Putamen (tissue), 1 donor: ENCODE measurements at places on chromosomes 3 and 15.

DNA sequence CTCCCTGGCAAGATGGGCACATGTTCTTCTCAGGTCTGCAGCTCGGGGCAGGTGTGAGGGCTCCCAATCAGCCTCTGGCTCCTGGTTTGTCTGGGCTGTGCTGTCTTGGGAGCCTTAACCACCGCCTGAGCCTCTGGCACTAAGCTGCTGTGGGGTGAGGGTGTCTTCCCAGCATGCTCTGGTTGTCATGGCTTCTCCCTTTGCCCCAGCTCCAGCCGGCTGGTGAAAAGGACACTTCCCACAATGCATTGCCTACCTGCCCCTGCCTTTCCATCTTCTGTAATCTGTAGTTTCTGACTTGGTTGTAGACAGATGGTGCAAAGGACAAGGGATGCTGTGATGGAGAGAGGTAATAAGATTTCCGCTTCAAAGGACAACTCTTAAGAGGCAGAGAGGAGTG is 295.3 kb downstream of the TLE3 start:
- DNase-seq, result no peak

GRCh38 chr15:74444106-74445062 is 10.6 kb upstream of the SEMA7A start:
- no peak for DNase-seq

DNA sequence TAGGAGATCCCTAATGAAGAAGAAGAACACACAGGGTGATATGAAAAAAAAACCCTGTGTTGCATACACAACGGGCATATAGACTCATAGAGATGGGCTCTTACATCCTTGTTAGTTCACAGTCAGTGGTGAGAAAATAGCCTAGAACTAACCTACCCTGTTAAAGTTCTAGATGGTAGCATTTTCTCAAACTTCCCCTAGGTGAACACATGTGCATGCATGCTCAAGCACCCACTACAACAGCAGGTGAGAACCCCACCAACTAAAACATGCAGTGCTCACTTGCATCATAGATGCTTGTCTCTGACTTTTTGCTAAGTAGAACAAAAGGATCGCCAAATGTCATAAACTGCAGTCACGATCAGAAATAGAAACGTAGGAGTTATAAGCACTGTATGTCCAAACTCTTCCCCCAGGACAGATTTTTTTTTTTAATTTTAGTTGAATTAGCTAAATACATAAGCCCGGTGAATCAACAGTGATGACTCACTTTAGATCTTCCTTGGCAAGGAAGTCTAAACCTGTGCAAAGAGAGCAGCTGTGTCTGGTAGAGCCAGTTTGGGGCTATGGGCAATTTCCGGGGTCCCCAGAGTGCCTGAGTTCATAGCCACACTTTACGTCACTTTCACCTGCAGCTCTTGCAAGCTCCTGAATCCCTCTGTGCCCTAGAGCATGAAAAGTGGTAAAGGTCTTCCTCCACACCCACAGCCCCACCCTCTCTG is 96.2 kb upstream of the SEMA6D start:
- no peak for DNase-seq

DNA sequence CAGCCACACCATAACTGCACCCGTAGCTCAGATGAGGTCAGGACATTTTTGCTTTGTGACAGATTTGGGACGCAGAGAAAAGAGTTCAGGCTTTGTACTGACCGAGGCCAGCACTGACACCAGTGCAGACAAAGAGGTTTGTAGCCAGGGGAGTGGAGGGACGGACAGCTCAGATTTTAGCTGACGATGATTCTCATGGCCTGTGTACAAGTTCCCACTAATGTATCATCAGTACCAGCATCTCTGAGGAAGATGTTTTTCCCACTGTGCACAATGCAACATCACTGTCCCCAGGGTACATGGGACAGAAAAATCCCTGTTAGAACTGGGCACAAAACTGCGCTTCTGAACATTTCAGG is 112.7 kb downstream of the SLCO3A1 start:
- no peak for DNase-seq

DNA sequence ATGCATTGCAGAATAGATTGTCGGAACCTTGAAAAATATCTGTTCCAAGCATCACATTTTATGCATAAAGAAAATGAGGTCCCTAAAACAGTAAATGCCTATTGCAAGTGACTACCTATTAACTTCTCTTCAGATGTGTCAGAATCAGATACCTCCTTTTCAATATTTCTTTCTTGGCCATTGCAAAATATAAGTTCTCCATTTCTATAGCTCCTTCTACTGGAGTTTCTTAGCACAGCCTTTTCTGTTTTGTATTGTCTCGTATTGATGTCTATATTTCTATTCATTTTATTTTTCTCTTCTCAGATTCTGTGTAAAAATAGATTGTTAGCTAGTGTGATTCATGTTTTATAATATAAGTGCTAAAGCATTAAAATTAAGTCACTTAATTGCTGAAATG is 63.4 kb downstream of the PPARG start:
- DNase-seq, result no peak

DNA sequence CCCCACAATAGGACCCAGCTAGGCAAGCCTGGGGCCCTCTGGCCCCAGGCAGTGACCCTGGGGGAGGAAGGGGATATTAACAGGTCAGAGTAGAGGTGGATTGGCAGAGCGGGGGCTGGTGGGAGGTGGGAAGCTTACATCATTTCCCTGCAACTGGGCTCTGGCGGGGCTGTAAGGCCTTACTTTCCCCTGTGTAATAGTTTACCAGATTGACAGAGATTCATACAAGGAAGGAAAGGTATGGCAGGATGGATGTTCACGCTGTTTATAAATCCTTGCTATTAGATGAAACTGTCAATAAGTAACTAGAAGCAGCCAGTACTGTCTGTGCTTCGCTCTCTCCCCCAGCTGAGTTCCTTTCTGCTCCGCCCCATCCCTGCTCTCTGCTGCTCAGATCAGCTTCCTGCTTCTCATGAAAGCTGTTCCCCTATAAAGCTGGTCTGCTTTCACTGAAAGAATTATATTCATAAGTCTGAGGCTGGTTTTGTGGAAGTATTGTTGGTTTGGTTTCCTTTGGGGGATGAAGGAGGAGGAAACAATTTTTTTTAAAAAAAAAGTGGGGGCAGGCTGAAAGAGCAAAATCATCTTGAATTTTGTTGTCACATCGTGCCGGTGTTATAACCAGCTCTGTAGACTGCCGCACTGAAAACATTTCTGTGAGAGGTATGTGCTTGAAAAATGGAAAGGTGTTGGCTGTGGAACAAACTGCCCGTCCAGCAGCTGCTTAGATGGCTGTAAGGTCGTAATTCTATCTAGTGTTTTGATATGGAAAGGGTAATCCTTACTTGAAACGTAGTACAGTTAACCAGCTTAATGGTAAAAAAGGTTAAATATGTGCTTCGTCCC is 76.4 kb downstream of the BBX start:
- DNase-seq, result peak; percentile 55

- DNase-seq, result no peak
These were observed 205.6 kb downstream of the FEZF2 start for GRCh38 chr3:62167566-62168262.

DNA sequence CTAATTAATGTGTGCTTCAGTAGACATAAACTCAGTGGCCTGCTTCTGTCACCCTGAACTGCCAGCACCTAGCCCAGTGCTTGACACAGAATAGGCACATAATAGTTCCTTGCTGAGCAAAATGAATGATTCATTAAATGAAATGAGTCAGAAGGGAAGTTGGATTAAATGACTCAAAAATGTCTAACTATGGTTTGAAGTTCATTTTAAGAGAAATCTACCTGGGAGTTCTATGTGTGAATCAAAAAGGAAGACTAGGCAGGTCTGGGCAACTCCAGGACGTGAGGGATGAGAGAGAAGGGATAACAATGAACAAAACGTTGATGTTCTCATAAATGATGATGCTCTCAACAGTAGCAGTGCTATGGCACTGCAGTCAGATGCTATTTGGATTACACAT is 175.0 kb downstream of the CFAP20DC start:
- no peak for DNase-seq

DNA sequence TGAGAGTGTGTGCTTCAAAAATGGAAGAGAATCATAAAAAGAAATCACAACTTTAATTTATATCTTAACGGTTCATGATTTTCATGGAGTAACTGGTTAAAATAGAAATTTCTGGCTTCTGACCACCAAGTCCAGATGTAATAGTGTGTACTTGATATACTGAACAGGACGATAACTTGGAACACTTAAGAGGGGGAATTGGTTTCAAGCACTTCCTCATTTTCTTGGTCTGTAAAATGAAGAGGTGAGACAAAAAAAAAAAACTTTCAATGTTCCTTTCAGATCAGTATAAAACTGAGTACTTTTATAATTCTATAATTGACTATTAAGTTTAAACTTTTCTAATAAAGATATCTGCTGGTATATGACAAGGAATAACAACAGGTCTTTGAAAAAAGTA is 64.0 kb upstream of the TRA2B start:
- DNase-seq, result no peak

- no peak for DNase-seq
These were observed 33.0 kb upstream of the GNB5 start for GRCh38 chr15:52224211-52224610.

DNA sequence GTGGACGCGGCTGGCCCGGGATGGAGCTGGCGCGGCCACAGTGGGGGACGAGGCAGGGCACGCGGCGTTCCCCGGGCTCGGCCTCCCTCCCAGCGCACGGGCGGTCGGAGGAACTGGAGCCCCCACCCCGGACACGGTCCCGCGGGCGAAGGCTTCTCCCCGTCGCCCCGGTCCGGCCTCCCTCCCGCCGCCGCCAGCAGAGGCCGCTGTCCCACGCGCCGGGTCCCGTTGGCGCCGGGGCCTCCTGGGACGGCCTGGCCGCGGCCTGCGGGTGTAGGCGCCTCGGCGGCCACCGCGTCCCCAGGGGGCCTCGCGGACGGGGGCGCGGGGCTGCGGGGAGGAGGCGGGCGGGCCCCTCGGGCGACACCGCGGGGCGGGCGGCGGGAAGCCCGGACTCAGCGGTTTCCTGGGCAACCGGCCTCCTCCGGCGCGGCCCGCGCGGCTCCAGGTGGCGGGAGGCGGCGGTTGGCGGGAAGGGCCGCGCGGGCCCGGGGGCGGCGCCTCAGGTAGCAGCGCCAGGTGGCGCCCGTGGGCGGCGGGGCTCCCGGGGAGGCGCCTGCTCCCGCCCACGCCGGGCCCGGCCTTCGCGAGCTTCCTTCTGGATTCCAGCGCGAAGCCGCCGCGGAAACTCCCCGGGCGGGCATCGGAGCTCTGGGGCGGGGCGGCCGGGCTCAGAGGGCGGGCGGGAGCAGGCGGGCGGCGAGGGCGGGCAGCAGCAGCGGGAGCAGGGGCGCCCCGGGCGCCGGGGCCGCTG is 26.7 kb downstream of the MELTF start:
- peak; percentile 63 for DNase-seq

DNA sequence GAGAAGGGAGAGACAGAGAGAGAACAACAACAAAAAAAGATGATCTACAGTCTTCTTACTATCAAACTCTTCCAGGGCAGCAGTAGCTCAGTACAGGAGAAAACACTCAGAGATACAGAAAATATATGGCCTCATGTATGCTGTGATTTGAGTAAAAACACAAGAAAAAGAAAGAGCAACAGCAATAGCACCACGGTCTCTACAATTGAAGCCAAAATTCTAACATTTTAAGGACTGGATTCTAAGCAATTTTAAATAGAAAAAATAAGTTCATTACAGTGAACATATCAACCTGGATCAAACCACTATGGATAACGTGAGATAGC is 43.5 kb upstream of the ALCAM start:
- DNase-seq, result no peak

DNA sequence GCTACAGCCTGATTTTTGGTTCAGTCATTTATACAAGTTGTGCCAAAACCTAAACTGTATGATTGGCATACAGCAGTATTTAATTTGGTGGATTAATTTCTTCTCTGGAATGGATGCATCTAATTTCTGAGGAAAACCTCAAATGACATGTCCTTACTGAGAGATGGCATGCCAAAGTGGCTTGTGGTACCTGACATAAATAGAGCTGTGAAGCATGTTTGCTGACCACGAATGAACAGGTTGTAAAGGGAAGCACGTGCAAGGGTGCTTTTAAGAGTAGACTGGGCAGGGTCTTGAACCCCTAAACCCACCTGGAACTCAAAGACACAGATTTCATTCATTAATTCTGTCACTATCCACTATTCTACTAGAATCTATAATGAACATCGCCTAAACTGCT is 77.2 kb downstream of the TP63 start:
- DNase-seq, result no peak

GRCh38 chr15:42053914-42054313 is 33.1 kb upstream of the PLA2G4E start:
- no peak for DNase-seq

GRCh38 chr15:99131441-99132023 is 26.7 kb downstream of the SYNM start:
- no peak for DNase-seq

- DNase-seq, result no peak
These were observed 44.8 kb downstream of the CMTM8 start for GRCh38 chr3:32283304-32283703.

GRCh38 chr15:49439678-49440395 is 16.8 kb downstream of the FGF7 start:
- DNase-seq, result no peak

DNA sequence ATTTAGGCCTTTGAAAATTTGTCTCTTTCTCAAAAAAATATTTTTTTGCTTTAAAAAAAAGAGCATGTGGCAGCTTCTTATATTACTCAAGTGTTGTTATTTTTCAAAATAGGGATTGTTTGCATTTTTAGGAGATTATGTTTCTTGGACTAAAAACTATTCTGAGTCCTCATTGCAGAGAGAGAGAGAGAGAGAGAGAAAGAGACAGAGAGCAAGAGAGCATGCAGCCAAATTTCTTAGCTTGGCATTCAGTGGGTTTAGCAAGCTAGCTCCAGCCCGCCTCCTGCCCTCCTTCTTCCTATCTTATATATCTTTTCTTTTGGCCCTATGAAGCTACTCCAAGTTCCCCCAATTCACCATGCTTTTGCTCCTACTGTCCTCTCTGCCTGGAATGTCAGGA is 55.7 kb downstream of the CEMIP start:
- no peak for DNase-seq

- no peak for DNase-seq
These were observed 111.5 kb downstream of the FBN1 start for GRCh38 chr15:48533982-48534381.

GRCh38 chr3:4720316-4721075 is 227.3 kb downstream of the ITPR1 start:
- peak; percentile 86 for DNase-seq

- no peak for DNase-seq
These were observed 20.4 kb downstream of the XPC start for GRCh38 chr3:14157951-14158350.

- DNase-seq, result no peak
These were observed 97.3 kb downstream of the ISL2 start for GRCh38 chr15:76433798-76434400.

- no peak for DNase-seq
These were observed 185.3 kb downstream of the FNDC3B start for GRCh38 chr3:172224560-172225214.

- no peak for DNase-seq
These were observed 39.6 kb downstream of the LNP1 start for GRCh38 chr3:100440895-100441294.

GRCh38 chr15:75042730-75043508 is 19.5 kb downstream of the PPCDC start:
- peak; percentile 39 for DNase-seq

DNA sequence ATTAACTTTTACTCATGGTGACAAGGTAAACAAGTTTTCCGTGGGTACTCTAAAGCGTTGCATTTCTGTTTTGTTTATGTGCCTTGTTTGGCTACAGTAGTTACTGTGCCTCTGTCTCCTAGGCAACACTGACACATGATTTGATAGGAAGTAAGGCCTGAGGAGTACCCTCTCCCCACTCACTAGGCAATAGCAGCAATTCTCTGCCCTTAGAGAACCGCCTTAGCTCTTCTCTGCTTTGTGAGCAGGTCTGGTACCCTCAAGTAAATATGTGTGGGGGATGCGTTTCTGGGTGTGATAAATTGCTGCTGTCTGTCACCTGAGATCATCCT is at the start of gene IL5RA:
Gene IL5RA (minus strand): TSS at position 76 of the 332 bp plus-strand sequence. CDS start 5,390 bp downstream, outside the sequence.
- DNase-seq, result no peak

GRCh38 chr15:98150536-98150935 is 190.0 kb downstream of the ARRDC4 start:
- DNase-seq, result no peak
